ENCODE measurements at places on chromosomes 7 and 10. TPM values are rescaled to one million over a fixed set of nuclear protein-coding genes. Genes with fewer than 3 reads are reported as not detected.

The LRRD1 gene
- total RNA-seq = not detected

DNA sequence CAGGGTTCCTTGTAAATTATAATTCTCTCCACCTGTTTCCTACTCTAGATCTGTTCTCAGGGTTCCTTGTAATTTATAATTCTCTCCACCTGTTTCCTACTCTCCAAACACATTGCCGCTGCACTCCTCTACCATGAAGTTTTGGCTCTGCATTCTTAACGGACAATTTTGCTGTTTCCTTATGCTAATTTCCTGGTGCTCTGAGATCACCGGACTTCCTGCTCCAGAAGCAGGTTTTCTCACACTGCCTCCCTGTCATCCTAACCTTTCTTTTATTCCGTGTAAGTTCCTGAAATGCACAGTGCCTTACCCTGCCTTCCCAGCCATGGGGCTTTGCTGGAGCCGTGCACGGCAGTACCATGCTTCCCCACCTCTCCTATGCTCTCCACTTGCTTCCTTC lies 256.8 kb downstream of the PLXNA4 start:
- peaks cover 5% of the 10 kb centered on the region for H3K4me1 ChIP-seq
- DNase-seq = no peak
- H3K36me3 ChIP-seq = peaks cover 6% of the 10 kb centered on the region
- no peak overlapping the region for H3K4me3 ChIP-seq
- no peak overlapping the region for H3K27ac ChIP-seq
- H3K27me3 ChIP-seq = no peaks in the 10 kb centered on the region

DNA sequence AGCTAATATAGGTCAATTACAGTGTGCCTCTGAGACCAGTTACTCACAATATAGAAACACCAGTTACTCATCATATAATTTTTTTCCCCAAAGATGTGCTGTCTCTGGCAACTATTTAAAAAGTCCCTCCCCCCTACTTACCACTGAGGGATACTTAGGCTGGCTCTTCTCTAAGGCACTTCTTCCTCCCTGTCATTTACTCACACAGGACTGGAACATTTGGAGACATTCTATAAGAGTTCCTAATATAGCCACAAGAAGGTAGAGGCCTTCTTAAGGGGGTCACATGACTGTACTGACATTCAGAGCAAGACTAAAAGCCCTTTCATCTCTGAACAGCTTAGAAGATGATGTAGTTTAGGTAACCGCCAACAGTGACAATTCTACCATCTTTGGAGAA lies 44.4 kb upstream of the SLIT1 start:
- DNase-seq = no peak
- H3K4me1 ChIP-seq = no peaks in the 10 kb centered on the region
- no peaks in the 10 kb centered on the region for H3K27me3 ChIP-seq
- H3K36me3 ChIP-seq = peaks cover 35% of the 10 kb centered on the region
- H3K27ac ChIP-seq = no peak overlapping the region

GRCh38 chr10:67549390-67549789 lies 146.6 kb downstream of the CTNNA3 start:
- no peak overlapping the region for H3K27ac ChIP-seq
- DNase-seq = no peak
- H3K4me1 ChIP-seq = no peaks in the 10 kb centered on the region
- H3K27me3 ChIP-seq = no peaks in the 10 kb centered on the region
- H3K4me3 ChIP-seq = no peak overlapping the region

GRCh38 chr10:11150879-11151415 lies 133.3 kb downstream of the CELF2 start:
- no peaks in the 10 kb centered on the region for H3K27me3 ChIP-seq
- peaks cover 18% of the 10 kb centered on the region for H3K4me1 ChIP-seq
- no peak overlapping the region for H3K4me3 ChIP-seq
- no peak overlapping the region for H3K27ac ChIP-seq

DNA sequence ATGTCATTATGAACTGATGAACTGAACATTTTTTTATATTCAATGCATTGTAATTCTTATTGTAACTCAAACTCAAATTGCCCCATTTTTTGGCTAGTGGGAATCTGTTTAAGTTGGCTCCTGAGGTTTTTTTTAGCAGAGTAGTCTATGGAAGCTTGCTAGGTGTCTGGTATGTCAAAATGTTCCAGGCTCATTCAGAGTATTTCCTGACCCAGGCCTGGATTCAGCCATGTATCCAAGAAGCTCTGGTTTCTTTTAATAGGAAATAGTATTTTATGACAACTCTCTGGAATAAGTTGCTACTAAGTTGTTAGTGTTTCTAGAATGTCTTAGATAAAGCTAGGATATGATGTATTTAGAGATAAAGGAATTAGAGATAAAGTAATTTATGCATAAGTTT lies 288.0 kb downstream of the ARL4A start:
- no peaks in the 10 kb centered on the region for H3K27me3 ChIP-seq
- H3K4me1 ChIP-seq = no peaks in the 10 kb centered on the region
- no peak overlapping the region for H3K4me3 ChIP-seq
- no peaks in the 10 kb centered on the region for H3K36me3 ChIP-seq

DNA sequence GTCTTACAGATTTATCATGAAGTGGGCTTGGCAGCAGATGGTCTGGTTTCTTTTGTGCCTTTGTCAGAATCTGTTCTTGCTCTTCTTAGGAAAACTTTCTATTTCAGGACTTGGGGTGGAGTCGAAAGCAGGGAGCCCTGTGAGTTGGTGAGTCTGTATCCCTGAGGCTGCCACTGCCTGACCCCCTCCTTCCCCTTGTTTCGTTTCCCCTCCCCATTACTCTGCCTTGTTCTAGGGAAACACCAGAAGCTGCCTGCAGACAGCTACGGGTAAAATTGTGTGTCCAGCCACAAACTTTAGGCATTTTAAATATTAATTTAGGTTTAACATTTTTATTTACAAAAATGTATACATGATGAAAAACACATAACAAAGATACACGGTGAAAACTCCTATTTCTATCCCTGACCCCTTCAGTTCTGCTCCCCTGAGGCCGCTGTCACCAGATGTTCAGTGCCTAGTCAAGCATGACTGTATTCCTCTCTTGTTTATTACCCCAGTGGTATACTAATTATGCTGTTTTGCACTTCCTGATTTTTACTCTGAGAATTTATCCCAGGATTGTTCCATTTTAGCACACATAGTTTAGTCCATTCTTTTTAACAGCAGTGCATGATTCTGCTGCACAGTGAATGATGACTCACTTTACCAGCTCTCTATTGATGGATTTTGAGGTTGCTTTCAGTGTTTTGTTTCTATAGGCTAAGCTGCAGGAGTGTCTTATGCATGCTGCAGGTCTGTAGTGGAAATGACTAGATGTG lies 9.1 kb downstream of the TSPAN14 start:
- peaks cover 40% of the 10 kb centered on the region for H3K4me1 ChIP-seq
- H3K4me3 ChIP-seq = no peak overlapping the region
- H3K27me3 ChIP-seq = no peaks in the 10 kb centered on the region
- no peak overlapping the region for H3K27ac ChIP-seq

GRCh38 chr7:106178593-106179134 lies 66.6 kb upstream of the SYPL1 start:
- H3K27me3 ChIP-seq = no peaks in the 10 kb centered on the region
- no peak overlapping the region for H3K4me3 ChIP-seq
- no peaks in the 10 kb centered on the region for H3K36me3 ChIP-seq
- no peak overlapping the region for H3K27ac ChIP-seq

- H3K27me3 ChIP-seq = no peaks in the 10 kb centered on the region
- peak overlapping the region; percentile 52 for H3K27ac ChIP-seq
- H3K4me1 ChIP-seq = peaks cover 9% of the 10 kb centered on the region
- no peak for DNase-seq
- peaks cover 22% of the 10 kb centered on the region for H3K36me3 ChIP-seq
- peak overlapping the region; percentile 4 for H3K4me3 ChIP-seq
These were observed 70.4 kb downstream of the COA1 start for GRCh38 chr7:43658718-43659548.

GRCh38 chr7:159042103-159042502 lies 102.6 kb downstream of the VIPR2 start:
- H3K36me3 ChIP-seq = peaks cover 4% of the 10 kb centered on the region
- H3K27me3 ChIP-seq = no peaks in the 10 kb centered on the region

The PIK3CG gene
- total RNA-seq = not detected

GRCh38 chr7:139683137-139683921 lies 94.5 kb downstream of the HIPK2 start:
- no peak overlapping the region for H3K4me3 ChIP-seq
- no peaks in the 10 kb centered on the region for H3K27me3 ChIP-seq
- H3K4me1 ChIP-seq = peaks cover 2% of the 10 kb centered on the region
- no peak for DNase-seq
- no peak overlapping the region for H3K27ac ChIP-seq

DNA sequence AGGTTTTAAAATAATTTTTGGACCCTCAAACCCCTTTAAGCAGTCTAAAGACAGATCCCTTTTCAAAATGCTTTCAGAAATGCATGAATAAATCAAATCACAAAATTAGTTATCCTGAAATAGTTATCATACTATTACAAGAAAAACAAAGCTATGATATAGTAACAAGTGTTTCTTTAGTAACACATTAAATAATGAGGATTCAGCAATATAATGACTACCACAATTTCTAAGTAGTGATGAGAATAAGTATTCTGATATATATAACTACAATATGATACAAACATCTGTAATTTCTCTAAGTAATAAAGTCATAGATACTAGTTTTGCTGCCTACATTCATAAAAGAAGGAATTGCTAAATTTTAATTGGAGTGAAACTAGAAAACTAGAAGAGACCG lies 53.0 kb upstream of the TMEM168 start:
- peaks cover 6% of the 10 kb centered on the region for H3K36me3 ChIP-seq
- DNase-seq = no peak

DNA sequence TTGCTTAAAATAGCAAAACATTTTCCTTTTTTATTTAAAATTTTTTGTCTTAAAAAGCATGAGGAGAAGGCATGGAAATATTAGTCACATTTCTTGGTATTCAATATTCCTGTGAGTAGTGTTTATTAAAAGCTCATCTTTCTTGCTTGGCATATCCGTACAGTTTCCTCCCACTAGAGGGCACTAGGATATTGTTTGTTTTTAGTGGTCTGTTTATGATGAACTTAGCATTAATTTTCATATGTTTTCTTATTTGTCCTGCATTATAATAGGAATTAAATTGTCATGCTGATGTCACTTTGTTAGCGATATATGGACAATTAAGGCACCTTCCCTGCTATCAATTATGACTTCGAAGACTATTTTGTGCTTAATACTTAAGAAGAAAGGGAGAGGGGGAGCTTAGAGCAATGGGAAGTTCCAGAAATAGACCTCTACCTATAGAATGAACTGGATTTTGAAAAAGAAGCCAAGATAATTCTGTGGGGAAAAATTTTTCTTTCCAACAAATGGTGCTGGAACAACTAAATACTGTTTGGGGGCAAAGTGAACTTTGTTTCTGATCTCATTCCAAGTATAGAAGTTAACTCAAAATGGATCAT lies 91.0 kb upstream of the STRIP2 start:
- no peak overlapping the region for H3K27ac ChIP-seq
- peaks cover 8% of the 10 kb centered on the region for H3K4me1 ChIP-seq
- DNase-seq = no peak
- no peaks in the 10 kb centered on the region for H3K27me3 ChIP-seq

DNA sequence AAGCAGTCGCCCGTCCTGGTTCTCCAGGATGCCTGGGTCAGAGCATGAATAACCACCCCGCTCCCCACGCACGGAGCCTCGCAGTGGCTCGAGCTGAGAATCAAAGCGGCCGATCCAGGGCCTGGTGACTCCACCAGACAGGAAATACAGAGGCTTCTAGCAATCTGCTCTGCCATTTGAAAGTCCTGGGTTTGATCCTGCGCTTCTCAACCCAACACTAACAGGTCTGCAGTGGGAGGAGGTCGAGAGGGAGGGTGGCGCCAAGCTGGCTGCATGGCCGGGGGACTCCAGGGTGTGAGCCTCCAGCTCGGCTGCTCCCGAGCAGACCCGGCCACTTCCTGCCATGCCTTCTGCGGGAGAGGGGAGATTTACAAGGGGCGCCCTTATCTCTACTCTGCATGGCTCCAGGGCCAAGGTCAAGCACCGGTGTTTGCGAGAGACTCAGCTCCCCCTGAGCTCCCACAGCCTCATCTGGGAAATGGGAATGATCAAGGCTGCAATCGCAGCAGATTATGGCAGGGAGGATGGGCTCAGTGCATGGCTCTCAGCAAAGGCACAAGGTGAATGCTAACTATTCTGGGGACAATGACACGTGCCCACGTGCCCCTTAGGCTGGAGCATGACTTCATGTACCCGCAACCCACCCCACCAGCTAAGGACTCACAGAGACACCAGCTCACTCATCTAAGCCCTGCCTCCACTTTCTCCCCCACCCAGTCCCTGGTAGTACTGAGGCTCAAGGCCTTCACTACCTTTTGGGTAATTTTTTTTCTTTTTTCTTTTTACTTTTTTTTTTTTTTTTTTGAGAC lies 73.9 kb upstream of the TNRC18 start:
- no peaks in the 10 kb centered on the region for H3K27me3 ChIP-seq
- H3K36me3 ChIP-seq = peaks cover 27% of the 10 kb centered on the region
- no peak overlapping the region for H3K27ac ChIP-seq
- DNase-seq = no peak
- H3K4me1 ChIP-seq = peaks cover 2% of the 10 kb centered on the region

The TMEM236 gene
- total RNA-seq = not detected

The GPR26 gene
- total RNA-seq = 0.07 TPM

DNA sequence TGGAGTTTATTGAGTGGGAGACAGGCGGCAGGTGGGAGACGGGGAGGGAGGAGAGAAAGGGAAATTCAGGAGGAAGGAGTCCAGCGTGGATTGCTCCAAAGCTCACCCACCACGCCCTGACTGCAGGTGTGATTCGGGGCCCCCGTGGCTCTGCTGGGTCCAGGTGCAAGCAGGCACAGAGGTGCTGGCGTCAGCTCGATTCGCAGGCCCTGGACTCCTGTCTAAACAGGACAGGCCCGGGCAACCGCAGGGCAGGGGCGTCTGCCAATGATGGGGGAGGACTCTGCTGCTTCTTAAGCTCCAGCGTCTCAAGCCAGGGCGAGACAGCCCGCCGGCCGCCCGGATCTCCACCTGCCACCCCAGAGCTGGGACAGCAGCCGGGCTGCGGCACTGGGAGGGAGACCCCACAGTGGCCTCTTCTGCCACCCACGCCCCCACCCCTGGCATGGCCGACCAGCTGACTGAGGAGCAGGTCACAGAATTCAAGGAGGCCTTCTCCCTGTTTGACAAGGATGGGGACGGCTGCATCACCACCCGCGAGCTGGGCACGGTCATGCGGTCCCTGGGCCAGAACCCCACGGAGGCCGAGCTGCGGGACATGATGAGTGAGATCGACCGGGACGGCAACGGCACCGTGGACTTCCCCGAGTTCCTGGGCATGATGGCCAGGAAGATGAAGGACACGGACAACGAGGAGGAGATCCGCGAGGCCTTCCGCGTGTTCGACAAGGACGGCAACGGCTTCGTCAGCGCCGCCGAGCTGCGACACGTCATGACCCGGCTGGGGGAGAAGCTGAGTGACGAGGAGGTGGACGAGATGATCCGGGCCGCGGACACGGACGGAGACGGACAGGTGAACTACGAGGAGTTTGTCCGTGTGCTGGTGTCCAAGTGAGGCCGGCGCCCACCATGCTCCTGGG lies at the start of gene CALML3:
Gene CALML3 (plus strand): TSS at position 321 of the 920 bp plus-strand sequence. CDS start 125 bp downstream, at position 446.
- H3K27ac ChIP-seq = no peak within 1 kb of the TSS
- H3K4me1 ChIP-seq = no peaks in the 10 kb centered on the region
- DNase-seq = no peak
- H3K27me3 ChIP-seq = no peaks in the 10 kb centered on the region

GRCh38 chr7:149846021-149846420 lies 7.8 kb downstream of the ZNF862 start:
- no peak for DNase-seq
- H3K27me3 ChIP-seq = 0 out of 2 replicates have a peak, but pooled peaks cover 2% of the 10 kb centered on the region
- no peak overlapping the region for H3K27ac ChIP-seq
- no peak overlapping the region for H3K4me3 ChIP-seq

Measured in H9 (cell line).